ENCODE measurements at places on chromosomes 4 and X.

DNA sequence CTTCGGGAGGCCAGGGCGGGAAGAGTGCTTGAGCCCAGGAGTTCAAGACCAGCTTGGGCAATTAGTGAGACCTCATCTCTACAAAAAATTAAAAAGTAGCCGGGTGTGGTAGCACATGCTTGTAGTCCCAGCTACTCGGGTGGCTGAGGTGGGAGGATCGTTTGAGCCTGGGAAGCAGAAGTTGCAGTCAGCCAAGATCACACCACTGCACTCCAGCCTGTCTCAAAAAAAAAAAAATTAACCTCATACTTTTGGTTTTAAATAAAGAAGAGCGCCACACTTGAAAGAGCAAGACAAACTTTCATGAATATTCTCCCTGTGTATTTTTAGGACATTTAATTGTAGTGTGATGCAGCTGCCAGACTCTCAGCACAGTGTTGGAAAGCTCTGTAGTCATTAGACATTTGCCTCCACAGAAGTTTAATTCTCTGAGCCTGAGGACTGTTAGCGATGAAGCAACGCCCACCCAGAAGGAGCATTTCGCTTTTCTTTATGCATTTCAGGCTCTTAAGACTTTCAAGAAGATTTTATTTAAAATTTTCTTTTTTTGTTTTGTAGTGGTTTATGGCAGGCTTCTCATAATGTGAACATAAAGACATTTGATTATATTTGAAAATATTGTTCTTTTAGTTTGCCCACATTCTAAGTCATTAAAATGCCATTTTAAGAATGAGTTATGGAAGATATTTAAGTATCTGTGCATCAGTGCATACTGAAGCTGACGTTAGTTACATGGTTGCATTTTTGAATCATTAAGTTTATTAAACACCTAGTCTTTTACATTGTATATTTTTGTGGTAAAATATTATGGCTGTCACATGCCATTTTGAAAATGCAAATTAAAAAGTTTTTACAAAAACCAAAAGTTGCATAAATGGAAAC, 45.8 kb downstream of the DCLK2 start:
- no peak for DNase-seq

GRCh38 chr4:5957076-5957475, 61.2 kb downstream of the C4orf50 start:
- DNase-seq: no peak

- no peak for DNase-seq
These were observed 25.4 kb downstream of the SOWAHB start for GRCh38 chr4:76872556-76872955.

- no peak for DNase-seq
These were observed 61.7 kb downstream of the MAML3 start for GRCh38 chr4:140092094-140092851.

GRCh38 chr4:116849620-116850019, 235.8 kb downstream of the TRAM1L1 start:
- no peak for DNase-seq
